ENCODE measurements at places on chromosomes 1 and 21.

GRCh38 chr1:39394598-39394997 is 96.8 kb upstream of the BMP8A start:
- H3K27me3 ChIP-seq = no peaks in the 10 kb centered on the region
- DNase-seq = no peak
- peak overlapping the region; percentile 39 for H3K27ac ChIP-seq
- H3K36me3 ChIP-seq = peaks cover 53% of the 10 kb centered on the region
- peaks cover 76% of the 10 kb centered on the region for H3K4me1 ChIP-seq

DNA sequence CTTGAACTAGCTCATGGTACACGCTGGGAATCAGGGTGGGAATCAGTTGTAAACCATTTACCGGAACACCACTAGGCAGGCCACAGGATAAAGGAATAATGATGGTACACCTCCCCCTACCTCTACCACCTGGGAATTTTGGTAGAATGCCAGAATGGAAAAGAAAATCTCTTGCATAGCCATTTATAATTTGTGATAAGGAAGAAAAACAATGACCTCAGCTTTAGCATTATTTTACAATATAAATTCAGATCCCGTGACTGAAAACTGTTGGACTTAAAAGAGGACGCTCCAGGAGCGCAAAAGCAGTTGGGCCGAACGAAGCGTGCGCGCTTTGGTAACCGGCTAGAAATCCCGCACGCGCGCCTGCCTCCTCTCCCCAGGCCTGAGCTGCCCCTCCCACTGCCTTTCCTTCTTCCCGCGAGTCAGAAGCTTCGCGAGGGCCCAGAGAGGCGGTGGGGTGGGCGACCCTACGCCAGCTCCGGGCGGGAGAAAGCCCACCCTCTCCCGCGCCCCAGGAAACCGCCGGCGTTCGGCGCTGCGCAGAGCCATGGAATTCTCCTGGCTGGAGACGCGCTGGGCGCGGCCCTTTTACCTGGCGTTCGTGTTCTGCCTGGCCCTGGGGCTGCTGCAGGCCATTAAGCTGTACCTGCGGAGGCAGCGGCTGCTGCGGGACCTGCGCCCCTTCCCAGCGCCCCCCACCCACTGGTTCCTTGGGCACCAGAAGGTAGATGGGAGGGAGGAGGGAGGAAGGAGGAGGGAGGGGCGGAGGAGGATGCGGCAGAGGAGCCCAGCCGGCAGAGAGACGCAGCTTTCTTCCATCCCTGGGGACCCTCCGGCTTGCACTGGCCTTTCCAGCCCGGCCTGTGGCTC is at the start of gene CYP4X1:
TSS of gene CYP4X1 (plus strand) at position 402 of the 873 bp plus-strand sequence. CDS start at position 551, 149 bp downstream.
- no peaks in the 10 kb centered on the region for H3K4me1 ChIP-seq
- no peaks in the 10 kb centered on the region for H3K36me3 ChIP-seq
- peaks cover 35% of the 10 kb centered on the region for H3K27me3 ChIP-seq
- no peak within 1 kb of the TSS for H3K27ac ChIP-seq
- no peak for DNase-seq
- no peak within 1 kb of the TSS for H3K4me3 ChIP-seq

DNA sequence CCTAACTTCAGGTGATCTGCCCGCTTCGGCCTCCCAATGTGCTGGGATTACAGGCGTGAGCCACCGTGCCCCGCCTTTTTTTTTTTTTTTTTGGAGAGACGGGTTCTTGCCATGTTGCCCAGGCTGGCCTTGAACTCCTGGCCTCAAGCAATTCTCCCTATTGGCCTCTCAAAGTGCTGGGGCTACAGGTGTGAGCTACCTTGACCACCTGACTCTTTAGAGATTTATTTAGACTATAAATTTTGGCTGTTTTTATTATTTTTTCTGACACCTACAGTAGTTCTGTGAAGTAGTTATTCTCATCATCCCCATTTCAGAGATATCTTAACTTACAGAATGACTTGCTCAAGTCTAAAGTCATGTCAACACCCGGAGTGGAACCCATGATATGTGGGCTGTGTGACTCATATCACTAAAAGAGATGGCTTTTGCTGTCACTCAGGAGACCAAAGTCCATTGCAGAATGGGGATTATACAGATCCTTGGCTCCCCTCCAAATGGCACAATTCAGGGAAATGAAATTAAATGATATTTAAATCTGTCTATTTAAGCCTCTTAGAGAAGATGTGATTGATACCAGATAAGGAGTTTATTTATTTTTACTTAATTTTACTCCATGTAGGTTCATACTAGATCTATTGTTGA is 93.2 kb downstream of the CTH start:
- H3K27me3 ChIP-seq = peaks cover 22% of the 10 kb centered on the region
- no peak for DNase-seq
- H3K4me3 ChIP-seq = no peak overlapping the region
- no peak overlapping the region for H3K27ac ChIP-seq

GRCh38 chr1:90955769-90956168 is 66.1 kb downstream of the ZNF644 start:
- DNase-seq = no peak
- H3K36me3 ChIP-seq = peaks cover 51% of the 10 kb centered on the region
- no peak overlapping the region for H3K4me3 ChIP-seq
- H3K27ac ChIP-seq = no peak overlapping the region

DNA sequence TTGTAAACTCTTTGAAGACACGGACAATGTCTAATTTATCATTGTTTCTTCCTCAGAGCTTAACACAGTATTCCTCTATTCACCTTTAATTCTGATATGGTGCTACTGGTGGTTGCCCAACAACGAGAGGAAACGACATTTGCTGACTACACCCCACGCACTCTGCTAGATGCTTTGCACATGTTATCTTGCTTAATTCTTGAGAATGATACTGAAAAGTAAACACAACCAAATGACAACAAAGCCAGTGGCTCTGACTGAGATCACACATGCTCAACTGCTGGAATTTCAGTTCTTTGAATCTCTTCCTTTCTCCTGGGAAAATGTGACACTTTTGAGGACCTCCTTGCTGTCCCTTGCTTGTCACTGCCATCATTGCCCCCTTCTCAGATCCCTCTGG is 37.2 kb upstream of the DDAH1 start:
- H3K27ac ChIP-seq = no peak overlapping the region
- no peak overlapping the region for H3K4me3 ChIP-seq
- H3K4me1 ChIP-seq = no peaks in the 10 kb centered on the region
- no peak for DNase-seq
- peaks cover 7% of the 10 kb centered on the region for H3K27me3 ChIP-seq

- H3K36me3 ChIP-seq = peaks cover 33% of the 10 kb centered on the region
- peaks cover 30% of the 10 kb centered on the region for H3K4me1 ChIP-seq
- peak overlapping the region; percentile 96 for H3K27ac ChIP-seq
- peak; percentile 14 for DNase-seq
- H3K27me3 ChIP-seq = no peaks in the 10 kb centered on the region
Measured at GRCh38 chr1:150321826-150322166, 463 bp downstream of the PRPF3 start.

GRCh38 chr1:114079596-114080190 is 74.0 kb downstream of the SYT6 start:
- peaks cover 10% of the 10 kb centered on the region for H3K27me3 ChIP-seq
- peaks cover 9% of the 10 kb centered on the region for H3K4me1 ChIP-seq
- no peak for DNase-seq
- no peak overlapping the region for H3K27ac ChIP-seq
- H3K36me3 ChIP-seq = no peaks in the 10 kb centered on the region

GRCh38 chr1:196462086-196462485 is 146.2 kb downstream of the KCNT2 start:
- DNase-seq = no peak
- H3K4me3 ChIP-seq = no peak overlapping the region
- no peak overlapping the region for H3K27ac ChIP-seq

- H3K4me3 ChIP-seq = no peak overlapping the region
- no peaks in the 10 kb centered on the region for H3K27me3 ChIP-seq
- no peaks in the 10 kb centered on the region for H3K4me1 ChIP-seq
- DNase-seq = no peak
- no peaks in the 10 kb centered on the region for H3K36me3 ChIP-seq
- no peak overlapping the region for H3K27ac ChIP-seq
Measured at GRCh38 chr1:222043444-222044292, 301.8 kb upstream of the DUSP10 start.

DNA sequence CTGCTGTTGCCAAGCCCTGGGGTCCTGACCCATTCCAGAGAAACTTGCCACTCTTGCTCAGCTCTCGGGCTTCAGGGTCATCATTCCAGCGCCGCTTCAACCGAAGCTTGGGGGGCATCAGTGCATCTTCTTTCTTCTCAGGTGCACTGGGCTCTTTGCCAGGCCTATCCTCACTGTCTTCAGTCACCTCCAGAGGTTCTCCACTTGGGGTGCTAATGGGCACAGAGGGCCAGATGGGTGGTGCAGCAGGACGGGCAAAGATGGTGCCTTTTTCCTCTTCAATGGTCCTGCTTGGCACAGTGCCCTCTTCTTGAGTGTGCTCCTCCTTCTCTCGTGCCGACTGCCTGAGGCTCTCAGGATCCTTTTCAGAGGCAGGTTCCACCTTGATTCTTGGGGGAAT is 13.3 kb downstream of the ETV3 start:
- DNase-seq = no peak
- no peaks in the 10 kb centered on the region for H3K27me3 ChIP-seq
- peaks cover 46% of the 10 kb centered on the region for H3K36me3 ChIP-seq

DNA sequence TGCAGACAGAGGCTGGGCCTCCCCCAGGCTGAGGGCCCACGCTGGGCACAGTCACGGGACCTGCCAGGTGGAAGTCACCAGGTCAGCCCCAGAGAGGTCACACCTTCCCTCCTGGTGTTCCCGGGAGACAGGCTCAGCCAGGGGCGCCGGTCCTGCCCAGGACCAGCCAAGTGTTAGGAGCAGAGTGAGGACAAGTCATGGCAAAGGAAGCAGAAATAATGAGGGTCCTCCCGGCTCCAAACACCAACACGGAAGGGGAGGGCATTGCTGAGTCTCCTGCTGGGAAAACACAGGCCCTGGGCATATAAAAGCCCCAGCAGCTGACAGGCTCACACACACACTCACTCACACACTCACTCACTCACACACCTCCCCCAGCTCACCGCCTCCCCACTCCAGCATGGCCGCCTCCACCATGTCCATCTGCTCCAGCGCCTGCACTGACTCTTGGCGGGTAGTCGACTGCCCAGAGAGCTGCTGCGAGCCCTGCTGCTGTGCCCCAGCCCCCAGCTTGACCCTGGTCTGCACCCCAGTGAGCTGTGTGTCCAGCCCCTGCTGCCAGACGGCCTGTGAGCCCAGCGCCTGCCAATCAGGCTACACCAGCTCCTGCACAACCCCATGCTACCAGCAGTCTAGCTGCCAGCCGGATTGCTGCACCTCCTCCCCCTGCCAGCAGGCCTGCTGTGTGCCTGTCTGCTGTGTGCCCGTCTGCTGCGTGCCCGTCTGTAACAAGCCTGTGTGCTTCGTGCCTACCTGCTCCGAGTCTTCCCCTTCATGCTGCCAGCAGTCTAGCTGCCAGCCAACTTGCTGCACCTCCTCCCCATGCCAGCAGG is at the start of gene KRTAP10-10:
TSS of gene KRTAP10-10 (plus strand) at position 339 of the 833 bp plus-strand sequence. CDS start at position 401, 62 bp downstream.
- H3K27ac ChIP-seq = peak within 1 kb of the TSS; percentile 7
- peaks cover 13% of the 10 kb centered on the region for H3K27me3 ChIP-seq
- peaks cover 3% of the 10 kb centered on the region for H3K36me3 ChIP-seq
- H3K4me1 ChIP-seq = no peaks in the 10 kb centered on the region
- no peak within 1 kb of the TSS for H3K4me3 ChIP-seq
